ENCODE measurements at places on chromosomes 13 and 19. TPM values are rescaled to one million over a fixed set of nuclear protein-coding genes. Genes with fewer than 3 reads are reported as not detected.

DNA sequence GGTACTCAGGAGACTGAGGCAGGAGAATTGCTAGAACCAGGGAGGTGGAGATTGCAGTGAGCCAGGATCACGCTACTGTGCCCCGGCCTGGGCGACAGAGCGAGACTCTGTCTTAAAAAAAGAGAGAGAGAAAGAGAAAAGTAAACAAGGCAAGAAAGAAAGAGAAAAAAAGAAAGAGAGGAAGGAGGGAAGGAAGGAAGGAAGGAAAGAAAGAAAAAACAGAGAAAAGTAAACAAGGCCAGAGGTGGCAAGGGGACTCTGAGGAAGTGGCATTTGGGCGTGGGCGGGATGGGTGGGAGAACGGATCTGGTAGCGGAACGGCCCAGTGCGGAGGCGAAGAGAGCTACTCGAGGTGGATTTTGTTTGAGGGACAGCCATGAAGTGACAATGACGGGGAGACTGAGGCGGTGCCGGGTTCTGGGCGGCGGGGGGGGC lies 7.5 kb upstream of the ARRDC2 start:
- DNase-seq, result no peak

GRCh38 chr19:30146346-30146745 lies 204.3 kb downstream of the URI1 start:
- no peak for DNase-seq

DNA sequence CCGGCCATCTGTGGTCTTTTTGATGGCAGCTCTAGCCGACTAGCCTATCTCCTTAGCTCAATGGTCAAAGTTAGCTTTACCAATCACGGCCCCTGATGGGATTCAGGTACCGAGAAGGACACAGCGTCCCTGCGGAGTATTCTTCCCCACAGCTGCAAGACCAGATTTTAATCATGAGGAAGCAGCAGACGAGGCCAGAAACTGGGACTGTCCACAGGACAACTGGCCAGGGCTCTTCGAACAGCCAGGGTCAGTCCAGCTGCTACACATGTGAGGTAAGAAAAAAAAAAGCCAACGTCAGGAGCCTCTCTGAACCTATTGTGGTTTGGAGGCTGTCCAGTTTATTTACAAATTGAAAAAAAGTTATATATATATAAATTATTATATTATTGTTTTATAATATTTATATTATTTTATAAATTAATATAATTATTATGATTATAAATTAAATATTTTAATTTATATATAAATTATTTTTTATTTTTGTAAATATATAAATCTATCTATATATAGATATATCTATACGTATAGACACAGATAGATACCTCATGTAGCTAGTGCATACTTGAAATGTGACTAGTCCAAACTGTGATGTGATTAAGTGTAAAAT lies 10.8 kb downstream of the RINL start:
- DNase-seq, result no peak

- no peak for DNase-seq
Observed at GRCh38 chr19:32688311-32688710, 3.3 kb upstream of the NUDT19 start.

DNA sequence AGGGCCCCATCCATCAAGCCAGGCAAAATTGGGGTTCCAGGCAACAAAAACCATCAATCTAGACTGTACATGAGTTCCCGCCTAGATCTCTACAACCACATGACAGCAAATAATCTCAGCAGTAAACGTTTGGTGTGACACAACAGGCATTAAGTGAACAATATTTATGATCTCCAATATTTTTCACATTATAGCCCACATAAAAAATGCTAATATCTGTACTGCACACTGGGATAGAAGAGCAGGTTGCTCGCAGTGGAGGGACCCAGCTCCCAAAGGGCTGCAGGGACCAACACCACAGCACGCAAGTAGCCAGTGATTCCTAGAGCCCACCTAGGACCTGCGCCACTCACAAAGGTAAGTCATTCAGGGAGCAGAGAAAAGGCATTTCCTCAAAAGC lies 25.9 kb downstream of the LATS2 start:
- no peak for DNase-seq

DNA sequence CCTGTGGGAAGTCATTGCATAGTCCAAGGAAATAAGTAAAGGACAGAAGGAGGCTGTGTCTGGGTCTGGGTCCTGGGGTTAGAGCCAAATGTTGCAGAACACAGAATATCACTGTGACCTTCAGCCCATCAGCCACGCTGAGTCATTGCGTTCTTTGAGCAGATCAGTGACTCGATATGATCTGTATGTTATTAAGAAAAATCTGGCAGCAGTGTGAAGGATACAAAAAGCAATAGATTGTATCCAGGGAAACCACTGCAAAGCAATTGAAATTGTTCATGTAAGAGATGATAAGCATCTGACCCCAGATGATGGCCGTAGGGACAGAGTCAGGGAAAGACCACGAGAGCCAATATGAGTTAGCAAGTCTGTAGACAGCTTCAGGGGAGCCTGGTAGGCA lies 1575.1 kb upstream of the SLC10A2 start:
- no peak for DNase-seq

- DNase-seq, result no peak
Observed at GRCh38 chr13:76481738-76482137, 404.5 kb downstream of the KCTD12 start.

DNA sequence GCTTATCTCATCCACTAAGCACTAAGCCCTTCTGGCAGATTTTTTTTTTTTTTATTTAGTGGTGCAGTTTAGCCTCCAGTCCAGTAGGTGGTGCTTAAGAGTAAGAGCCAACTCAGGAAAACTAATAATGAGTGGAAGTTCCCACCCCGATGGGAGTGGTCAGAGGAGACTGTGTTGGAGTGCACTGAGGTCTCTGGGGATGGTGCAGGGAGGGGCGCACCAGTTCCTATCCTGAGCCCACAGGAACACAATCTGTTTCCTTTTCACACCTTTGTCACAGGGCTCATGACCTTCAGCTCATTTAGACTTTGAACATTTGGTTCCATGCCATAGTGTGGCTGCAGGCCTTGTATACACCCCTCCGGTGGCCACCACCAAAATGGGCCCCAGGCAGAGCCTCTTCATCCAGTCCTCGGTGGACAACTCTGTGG lies 367.4 kb downstream of the SPRY2 start:
- no peak for DNase-seq

DNA sequence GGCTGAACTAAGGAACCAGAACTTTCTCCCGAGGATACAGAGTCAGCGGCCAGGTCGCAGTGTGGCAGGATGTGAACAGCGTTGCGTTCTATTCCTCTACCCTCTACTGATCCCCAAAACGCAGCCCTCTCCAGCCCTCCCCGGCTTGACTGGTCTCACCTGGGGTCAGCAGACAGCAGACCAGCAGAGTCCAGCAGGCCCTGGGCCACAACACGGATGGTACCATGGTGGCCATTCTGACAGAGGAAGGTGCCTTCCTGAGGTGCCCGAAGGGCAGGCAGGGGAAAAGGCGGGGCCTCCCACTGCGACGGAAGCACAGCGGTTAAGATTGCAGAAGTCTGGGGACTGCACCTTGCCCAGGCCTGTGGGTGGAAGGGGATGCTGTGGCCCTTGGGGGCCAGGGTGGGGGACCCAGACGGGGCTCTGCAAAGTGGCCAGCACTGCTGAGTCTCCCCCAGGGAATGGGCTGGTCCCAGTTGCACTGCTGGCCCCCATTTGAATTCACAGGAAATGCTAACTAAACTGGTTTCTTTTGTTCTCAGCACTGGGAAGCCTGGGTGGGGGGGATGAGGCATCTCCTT lies at the start of gene ICAM3:
TSS of gene ICAM3 (minus strand) at position 245 of the 581 bp plus-strand sequence. CDS start at position 235, 10 bp downstream.
- DNase-seq, result no peak

- peak; percentile 15 for DNase-seq
Observed at GRCh38 chr13:106033659-106034058, 501.8 kb downstream of the EFNB2 start.

DNA sequence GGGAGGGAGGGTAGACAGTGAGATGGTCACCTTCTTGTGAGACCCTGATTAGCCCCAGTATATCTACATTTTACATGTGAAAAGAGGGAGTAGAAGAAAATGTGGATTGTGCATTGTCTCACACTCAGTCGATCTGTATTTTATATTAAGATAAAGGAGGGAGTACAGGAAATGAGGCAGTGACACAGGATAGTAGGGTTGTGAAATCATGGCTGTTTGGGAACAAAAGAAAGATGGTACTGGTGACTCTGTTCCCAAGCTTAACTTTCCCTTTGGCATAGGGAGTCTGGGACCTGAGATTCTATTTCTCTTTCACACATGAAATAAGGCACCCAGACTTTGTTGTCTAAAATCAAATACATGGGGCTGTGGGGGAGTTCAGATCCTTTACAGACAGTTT lies 194.7 kb downstream of the ABCC4 start:
- no peak for DNase-seq

GRCh38 chr13:32878163-32878562 lies 138.1 kb upstream of the KL start:
- no peak for DNase-seq

DNA sequence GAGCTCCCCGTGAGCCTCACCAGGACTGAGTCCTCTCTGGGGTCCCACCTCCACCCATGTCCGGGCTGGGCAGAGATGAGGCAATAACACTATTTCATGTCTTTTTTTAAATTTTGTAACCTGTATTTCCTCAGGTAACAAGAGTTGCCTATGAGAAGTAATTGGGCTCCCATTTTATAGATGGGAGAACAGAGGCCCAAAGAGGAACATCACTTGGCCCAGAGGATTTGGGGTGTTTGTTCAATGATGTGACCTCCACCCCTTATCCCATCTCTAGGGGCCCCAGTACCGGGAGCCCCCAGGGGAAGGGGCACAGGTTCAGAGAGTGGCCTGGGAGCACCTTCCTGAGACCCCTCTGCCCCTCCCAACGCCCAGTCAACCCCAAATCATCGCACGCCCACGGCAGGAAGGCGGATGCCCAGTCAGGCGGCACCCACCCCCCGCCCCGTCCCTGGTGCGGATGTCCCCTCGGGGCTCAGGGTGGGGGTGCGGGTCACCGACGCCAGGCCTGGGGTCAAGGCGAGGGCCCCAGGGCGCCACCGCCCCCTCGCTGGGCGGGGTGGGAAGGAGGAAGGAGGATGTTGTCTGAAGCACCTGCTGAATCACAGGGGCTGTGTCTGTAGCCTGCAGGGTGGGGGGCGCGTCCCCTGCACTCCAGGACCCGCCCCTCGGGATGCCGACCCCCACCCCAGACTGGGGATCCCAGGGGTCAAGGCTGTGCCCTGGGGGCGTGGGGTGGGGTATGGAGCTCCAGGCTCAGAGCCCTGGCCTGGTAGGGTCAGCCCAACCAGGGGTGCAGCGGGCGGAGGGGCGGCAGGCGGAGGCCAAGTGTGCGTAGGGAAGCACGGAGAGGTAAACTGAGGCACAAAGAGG lies 9.0 kb upstream of the CIRBP start:
- no peak for DNase-seq

- DNase-seq, result no peak
Observed at GRCh38 chr13:45280011-45280410, 61.0 kb downstream of the TPT1 start.

DNA sequence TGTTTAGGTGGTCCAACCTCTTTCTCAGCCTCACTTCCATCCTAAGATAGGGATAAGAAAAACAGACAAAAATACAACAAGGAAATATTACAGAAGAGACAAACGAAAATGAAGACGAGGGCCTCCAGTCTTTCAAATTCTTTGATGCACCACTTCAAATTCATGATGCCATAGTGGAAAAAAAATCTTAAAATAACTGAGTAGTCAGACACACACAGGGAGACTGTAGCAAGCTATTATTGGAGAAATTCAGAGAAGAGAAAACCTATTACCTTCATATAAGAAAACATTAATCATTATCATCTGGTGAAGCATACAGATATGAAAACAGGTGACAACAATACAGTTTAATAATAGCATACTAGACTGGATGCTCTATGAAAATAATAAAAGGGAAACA lies 548.2 kb downstream of the KCTD12 start:
- no peak for DNase-seq

- DNase-seq, result no peak
Observed at GRCh38 chr19:40054632-40055031, 1.4 kb downstream of the ZNF780B start.

DNA sequence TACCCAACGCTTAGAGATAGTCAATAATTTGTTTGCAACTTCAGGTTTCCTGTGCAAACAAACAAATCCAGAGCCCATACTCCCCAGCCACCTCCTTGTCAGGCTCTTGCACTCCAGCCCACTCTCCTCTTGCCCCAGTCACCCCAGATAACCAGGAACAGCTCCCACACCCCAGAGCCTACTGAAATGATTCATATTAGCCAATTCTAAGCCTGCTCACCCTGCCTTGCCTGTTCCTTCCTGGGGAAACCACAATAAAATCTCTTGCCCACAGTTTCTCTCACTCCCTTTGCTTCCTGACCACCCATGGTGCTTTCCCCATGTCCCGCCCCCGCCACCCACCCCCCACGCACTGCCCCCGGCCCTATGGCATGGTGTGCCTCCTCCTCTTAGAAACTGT lies 3.8 kb upstream of the ACTL9 start:
- DNase-seq, result no peak

DNA sequence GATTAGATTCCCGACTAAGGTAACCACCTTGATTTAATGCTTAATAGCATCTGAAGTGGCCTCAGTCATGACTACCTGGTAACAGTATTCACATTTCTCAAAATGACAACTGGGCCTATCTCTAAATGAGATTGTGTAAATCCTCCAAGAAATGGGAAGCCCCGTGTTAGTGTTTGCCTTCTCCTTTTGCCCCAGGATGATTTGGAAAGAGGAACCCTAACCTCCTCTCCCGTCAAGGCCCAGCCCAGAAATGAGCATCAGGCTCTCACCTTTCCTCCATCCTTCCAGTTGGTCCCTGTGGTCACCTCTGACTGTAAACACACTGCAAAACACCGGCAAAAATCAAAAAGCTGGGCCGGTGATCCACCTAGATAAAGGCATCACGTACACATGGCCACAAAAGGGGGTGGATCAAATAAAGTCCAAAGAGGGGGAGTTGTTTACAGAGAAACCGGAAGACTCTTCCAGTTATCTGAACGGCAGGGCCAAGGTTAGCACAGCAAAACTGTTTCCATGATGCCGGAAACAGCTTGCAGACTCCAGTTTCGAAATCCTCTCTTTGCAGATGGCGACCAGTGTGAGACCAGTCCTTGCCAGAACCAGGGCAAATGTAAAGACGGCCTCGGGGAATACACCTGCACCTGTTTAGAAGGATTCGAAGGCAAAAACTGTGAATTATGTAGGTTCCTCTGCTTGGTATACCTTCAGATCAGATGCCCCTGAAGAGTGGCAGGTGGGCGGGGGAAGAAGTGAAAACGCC lies 16.4 kb downstream of the F10 start:
- no peak for DNase-seq

USHBP1 gene
- not detected for polyA plus RNA-seq

POMP gene
- 89.6 TPM for polyA plus RNA-seq

PRR12 gene
- 0.36 TPM for polyA plus RNA-seq

KLK14 gene
- polyA plus RNA-seq, result not detected

RNF17 gene
- 0.04 TPM for polyA plus RNA-seq

RPL18 gene
- polyA plus RNA-seq, result 1,020 TPM

SEMA6B gene
- polyA plus RNA-seq, result 1.1 TPM

CCL25 gene
- polyA plus RNA-seq, result not detected
